ENCODE measurements at places on chromosomes 2 and 18.

DNA sequence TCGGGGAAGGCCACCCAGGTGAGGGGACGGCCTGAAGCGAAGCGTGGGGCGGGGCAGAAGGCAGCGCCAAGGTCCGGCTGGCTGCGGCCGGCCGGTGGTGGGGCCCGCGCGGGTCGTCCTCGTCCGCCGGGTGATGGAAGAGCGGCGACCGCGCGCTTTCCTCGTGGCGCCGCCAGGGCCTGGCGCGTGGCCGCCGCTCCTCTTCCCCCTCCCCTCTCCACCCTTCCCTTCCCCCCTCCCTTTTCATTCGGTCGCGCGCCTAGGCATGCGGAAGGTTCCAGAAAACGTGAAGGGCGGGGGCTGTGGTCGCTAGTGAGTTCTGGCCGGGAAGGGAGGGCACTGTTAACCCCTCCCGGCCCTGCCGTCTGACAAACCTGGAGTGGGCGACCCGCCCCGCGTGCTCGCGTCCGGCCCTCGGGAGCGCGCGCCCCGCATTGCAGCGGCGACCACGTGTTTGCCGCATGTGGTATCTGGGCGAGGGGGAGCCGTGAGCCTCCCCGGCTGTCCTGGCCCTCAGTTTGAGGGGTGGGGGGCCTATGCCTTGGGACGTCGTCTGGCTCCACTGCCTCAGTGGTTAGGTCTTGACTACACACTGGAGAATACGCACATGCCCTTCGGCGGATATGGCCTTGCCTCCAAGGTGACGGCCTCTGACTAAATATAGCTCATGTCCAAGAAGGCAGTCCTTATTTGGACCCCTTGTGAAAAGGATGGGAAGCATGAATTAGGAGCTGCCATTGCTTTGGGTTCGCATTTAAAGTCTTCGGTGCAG, 579 bp downstream of the MAT2A start:
- peak; percentile 80 for DNase-seq

GRCh38 chr2:70954886-70955285, 19.2 kb downstream of the ATP6V1B1 start:
- DNase-seq: no peak

GRCh38 chr18:58045242-58046092, 1.4 kb downstream of the NEDD4L start:
- DNase-seq: peak; percentile 59

GRCh38 chr2:37784071-37784758, 112.8 kb upstream of the CDC42EP3 start:
- no peak for DNase-seq

GRCh38 chr2:203594541-203594940, 59.4 kb upstream of the RAPH1 start:
- no peak for DNase-seq
